Stimulated activated CD4-positive, alpha-beta T cell treated with anti-CD3 and anti-CD28 coated beads, Interleukin-4, amount 100 ng/mL, for 24 hours (primary cell): ENCODE measurements at places on chromosomes 3 and 15.

- no peak for DNase-seq
Measured at GRCh38 chr3:121957674-121958415, 63.6 kb downstream of the SLC15A2 start.

DNA sequence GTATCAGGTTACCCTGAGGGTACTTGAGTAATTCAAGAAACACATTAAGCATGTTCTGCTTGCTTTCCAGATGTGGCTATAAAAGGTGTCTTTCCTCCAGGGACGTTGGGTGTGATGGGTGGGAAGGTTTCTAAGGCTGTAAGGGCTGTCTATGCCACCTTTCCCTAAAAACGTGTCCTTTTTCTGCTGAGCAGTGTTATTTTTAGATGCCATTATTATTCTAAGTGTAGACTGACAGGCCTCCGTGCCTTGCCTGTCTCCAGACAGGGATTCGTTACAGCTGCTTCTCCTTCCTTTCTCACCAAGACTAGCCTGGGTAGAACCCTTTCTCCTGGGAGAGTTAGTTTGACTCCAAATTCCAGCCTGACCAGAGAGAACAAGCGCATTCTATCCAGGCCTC lies 26.8 kb upstream of the RHO start:
- no peak for DNase-seq

DNA sequence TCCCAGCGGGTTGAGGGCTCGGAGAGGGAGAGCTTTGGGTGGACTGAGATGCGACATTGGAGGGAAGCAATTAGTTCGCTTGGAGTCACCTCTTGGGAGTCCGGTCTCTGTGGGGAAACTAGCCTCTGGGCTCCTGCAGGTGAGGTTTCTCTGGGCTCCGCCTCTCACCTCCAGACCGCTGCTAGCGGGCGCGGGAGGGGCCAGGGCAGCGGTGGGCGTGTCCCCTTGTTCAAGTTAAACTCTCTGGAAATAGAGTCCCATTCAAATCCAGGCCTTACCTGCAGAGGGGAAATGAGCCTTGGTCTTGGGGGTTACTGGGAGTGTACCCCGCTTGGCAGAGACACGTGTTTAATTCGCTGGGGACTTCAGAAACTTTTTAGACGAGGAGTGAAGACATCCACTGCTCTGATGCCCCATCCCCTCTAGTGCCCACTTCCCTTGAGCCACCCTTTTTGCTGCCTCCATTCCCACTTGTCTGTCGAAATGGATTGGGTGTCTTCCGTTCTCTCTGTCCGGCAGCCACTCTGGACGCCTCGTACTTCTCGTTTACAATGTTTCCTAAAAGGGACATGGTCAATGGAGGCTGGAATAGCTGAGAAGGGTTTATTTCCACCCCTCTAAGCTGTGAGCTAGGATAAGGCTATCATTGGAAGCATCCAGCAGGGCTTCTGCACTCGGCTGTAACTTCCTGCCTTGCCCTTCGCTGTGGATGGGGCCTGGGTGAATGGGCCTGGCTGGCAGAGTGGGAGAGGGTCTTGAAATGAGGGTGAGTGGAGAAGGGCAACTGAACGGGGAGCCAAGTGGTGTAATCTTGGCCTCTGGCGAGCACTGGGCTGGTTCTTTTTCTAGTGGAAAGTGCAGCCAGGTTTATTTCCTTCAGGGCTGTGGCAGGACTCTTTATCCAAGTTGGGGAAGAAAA lies 1.1 kb downstream of the MITF start:
- no peak for DNase-seq

DNA sequence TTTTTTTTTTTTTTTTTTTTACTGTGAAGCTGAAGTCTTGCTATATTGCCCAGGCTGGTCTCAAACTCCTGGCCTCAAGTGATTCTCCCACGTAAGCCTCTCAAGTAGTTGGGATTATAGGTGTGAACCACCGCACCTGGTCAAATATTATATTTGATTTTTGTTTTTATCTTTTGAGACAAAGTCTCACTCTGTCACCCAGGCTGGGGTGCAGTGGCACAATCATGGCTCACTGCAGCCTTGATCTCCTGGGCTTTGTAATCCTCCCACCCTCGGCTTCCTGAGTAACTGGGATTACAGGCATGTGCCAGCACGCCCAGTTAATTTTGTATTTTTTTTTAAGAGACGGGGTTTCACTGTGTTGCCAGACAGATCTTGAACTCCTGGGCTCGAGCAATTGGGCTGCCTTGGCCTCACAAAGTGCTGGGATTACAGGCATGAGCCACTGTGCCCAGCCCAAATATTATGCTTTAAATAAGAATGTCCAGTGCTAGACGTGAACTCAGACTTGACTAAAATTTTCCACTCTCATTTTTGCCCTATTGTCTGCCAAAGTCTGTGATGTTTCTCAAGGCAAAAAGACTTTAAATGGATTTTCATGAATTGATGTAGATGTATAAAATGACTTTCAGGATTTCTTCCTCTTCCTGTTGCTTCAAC lies 33.4 kb upstream of the CRBN start:
- DNase-seq: no peak

- no peak for DNase-seq
Measured at GRCh38 chr3:71563827-71564226, 19.7 kb downstream of the FOXP1 start.

DNA sequence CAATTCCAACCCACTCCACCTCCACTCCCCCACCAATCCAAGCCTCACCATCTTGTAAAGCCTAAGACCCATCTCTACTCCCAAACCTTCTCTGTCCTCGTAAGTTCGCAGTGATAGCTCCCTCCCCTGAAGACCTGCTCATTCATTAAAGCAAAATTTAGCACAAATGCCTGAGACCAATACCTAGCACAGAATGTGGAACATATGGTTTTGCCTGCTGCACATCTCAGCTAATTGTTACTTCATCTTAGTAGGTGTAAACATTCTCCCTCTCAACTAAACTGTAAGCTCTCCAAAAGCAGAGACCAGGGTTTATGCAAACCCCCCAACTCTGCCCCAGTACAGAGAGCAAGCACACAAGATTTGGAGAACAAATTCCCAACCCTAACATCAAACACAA lies 20.5 kb downstream of the DCLK3 start:
- DNase-seq: no peak

- DNase-seq: no peak
Measured at GRCh38 chr3:46858456-46858855, 4.8 kb downstream of the MYL3 start.

DNA sequence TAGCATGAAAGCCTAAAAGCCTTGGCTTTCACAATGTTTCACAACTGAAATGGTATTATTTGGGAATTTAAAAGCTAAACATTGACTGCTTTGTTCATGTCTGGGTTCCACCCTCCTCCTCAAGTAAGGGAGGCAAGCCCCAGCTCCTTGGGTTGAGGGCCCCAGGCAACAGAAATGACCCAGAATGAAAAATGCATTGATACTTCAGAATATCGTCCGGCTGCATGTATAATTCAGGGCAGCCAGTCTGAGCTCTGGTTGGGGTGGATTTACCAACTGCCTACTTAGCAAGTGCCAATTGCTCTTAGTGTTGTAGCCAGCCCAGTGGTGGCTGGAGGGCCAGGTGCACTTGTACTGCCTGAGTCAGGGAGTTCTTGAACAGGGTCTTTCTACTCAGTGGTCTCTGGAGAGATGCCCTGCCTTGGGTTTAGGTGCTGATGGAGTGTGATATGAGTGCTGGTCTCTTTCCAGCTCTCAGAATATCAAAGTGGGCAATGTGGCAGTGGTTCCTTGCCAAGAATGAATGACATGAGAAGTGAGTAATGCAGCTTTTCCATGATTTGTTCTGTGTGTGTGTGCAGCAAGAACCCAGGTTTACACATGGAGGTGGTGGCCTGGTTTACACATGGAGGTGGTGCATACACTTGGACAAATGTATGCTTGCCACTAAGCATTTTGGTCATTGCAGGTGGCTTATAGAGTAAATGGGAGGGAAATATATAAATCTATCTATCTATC lies 40.9 kb upstream of the ADAMTSL3 start:
- DNase-seq: no peak
